ENCODE measurements at places on chromosomes 16 and 17.

- no peak for DNase-seq
Measured at GRCh38 chr17:74635418-74635817, 11.9 kb upstream of the CD300E start.

DNA sequence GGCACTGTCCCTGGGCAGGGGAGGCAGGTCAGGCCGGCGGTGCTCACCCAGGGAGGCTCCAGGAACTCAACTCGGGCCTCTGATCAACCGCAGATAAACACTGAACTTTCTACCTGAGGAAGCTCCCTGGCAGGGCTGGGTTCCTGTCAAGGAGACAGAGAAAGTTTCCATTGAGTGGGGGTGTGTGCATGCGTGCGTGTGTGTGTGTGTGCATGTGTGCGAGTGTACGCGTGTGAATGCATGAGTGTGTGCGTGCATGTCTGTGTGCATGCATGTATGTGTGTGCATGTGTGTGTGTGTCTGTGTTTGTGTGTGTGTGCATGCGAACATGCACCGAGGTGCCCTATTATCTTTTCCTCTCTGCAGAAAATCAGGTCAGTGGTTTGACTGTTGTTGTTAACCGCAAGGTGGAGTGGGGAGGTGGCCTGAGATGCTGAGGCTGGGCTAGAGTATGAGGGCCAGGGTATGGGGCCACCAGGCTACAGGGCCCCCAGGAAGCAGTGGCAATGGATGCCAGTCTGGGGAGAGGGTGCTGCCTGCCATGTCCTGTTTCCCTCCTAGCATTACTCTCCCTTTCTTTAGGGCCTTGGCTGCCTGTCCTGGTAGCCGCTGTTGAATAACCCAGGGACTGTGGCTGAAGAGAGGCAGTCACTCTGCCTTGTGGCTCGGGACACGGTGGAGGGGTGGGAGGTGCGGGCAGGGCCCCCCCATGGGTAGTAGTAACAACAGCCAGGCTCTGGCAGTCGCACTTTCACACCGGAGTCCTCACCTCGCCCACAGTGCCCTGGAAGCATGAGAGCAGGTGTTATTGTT lies 24.0 kb downstream of the CCR7 start:
- peak; percentile 91 for DNase-seq

- DNase-seq = no peak
Measured at GRCh38 chr17:30203471-30203981, 32.0 kb downstream of the SLC6A4 start.

GRCh38 chr17:77783991-77784820 lies 174.3 kb upstream of the TNRC6C start:
- peak; percentile 20 for DNase-seq

DNA sequence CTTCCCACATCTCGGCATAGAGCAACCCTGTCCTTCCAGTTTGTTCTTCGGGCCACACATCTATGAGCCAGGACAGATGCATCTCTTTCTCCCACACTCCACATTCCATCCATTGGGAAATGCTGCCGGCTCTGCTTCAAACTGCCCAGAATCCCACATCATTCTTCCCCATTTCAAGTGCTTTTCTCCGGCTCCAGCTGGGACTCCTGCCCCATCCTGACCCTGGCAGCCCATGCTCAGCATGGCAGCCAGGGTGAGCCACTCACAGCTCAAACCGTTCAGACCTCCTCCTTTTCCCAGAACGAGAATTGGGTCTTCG lies 132.8 kb upstream of the SDK2 start:
- DNase-seq = no peak

GRCh38 chr17:30823421-30823820 lies 1.1 kb downstream of the CRLF3 start:
- no peak for DNase-seq

GRCh38 chr17:62986549-62986948 lies 20.5 kb downstream of the TANC2 start:
- DNase-seq = no peak

DNA sequence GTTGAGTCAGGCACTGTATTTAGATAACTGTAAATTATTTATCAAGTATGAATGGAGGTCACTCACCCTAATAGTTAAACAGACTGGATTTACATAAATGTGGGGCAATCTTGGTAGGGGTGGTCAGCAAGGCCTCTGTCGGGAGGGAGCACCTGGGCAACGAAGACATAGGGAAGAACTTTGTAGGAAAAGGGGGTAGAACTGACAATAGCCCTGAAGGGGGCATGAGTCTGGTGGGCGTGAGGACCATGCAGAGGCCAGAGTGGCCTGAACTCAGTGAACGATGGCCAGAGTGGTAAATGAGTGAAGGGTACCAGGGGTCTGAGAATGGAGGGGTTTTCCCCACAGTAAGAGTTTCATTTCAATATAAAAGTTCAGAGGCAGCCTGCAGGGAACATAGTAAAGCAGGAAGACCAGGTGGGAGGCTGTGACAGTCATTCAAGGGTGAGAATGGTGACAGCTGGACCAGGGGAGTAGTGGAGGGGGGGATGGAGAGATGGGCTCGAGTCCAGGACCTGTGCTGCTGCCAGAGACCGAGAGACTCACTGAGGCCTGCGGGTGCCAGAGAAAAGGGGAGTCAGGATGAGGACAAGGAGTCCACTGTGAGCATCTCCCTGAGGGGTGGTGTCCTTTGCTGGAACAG lies 2.9 kb downstream of the C17orf67 start:
- no peak for DNase-seq

GRCh38 chr17:20206591-20206990 lies 197.4 kb downstream of the SPECC1 start:
- no peak for DNase-seq

- no peak for DNase-seq
Measured at GRCh38 chr16:13238182-13238581, 336.8 kb downstream of the SHISA9 start.

GRCh38 chr16:47139561-47140185 lies 4.1 kb downstream of the NETO2 start:
- DNase-seq = no peak

GRCh38 chr16:27408602-27409031 lies 6.6 kb downstream of the IL21R start:
- no peak for DNase-seq

- no peak for DNase-seq
Measured at GRCh38 chr17:50493744-50494143, 14.5 kb upstream of the MYCBPAP start.

GRCh38 chr17:41544935-41545334 lies 16.8 kb upstream of the KRT19 start:
- DNase-seq = no peak

DNA sequence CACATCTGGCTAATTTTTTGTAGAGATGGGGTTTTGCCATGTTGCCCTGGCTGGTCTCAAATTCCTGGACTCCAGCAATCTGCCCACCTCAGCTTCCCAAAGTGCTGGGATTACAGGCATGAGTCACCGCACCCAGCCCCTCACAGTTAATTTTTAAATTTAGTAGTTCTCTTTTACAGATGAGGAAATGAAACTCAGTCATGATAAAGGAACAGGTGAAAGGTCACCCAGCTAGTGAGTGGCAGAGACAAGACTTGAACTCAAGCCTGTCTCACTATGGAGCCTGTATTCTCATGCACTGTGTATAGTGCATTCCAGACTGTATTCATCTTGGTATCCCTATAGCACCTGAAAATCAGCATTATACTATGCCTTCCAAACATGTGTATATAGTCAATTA lies 77.1 kb upstream of the WSB1 start:
- DNase-seq = no peak

- no peak for DNase-seq
Measured at GRCh38 chr16:2467528-2468232, 3.4 kb upstream of the NTN3 start.

DNA sequence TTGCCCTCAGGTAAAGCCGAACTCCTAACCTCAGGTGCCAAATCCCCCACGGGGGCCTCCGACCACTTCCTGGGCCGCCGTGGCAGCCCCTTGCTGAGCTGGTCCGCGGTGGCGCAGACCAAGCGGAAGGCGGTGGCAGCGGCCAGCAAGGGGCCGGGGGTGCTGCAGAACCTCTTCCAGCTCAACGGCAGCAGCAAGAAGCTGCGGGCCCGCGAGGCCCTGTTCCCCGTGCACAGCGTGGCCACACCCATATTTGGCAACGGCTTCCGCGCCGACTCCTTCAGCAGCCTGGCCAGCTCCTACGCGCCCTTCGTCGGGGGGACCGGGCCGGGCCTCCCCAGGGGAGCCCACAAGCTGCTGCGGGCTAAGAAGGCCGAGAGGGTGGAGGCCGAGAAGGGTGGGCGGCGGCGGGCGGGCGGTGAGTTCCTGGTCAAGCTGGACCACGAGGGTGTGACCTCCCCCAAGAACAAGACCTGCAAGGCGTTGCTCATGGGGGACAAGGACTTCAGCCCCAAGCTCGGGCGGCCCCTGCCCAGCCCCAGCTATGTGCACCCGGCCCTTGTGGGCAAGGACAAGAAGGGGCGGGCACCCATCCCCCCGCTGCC lies 51.6 kb downstream of the ACTG1 start:
- no peak for DNase-seq

DNA sequence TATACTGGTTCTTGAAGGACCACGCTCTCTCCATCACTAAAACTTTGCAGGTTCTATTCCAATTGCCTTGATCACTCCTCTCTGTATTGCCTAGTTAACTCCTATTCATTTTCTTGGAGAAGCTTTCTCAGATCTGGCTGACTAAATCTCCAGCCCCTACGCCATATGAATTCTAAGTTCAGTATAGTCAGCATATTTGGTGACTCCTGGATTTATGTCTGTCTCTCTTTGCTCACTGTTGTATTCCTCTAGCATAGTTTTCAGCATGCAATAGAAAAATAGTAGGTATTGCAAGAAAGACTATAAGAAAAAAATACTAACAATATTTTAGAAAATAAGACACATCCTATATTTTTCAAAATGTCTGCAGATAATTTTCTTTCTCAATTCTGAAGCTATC lies 579.7 kb downstream of the CDH11 start:
- no peak for DNase-seq

GRCh38 chr17:5699814-5700213 lies 115.5 kb upstream of the NLRP1 start:
- no peak for DNase-seq

DNA sequence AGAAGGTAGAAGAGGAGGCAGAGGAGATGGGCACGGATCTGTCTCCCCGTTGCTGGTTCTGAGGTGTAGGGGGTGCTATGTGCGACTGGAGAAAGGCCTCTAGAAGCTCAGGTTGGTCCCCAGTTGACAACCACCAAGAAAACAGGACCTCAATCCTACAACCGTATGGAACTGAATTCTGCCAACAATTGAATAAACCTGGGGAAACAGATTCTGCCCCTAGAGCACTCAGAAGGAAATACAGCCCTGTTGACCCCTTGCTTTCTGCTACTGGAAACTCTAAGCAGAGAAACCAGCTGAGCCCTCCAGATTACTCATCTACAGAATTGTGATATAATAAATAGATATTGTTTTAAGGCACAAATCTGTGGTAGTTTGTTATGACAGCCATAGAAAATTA lies 313.0 kb upstream of the GOT2 start:
- no peak for DNase-seq

Data from naive thymus-derived CD8-positive, alpha-beta T cell (primary cell).